ENCODE measurements at places on chromosomes 4 and X.

GRCh38 chrX:139798701-139799100 is 90.7 kb upstream of the MCF2 start:
- DNase-seq = no peak

DNA sequence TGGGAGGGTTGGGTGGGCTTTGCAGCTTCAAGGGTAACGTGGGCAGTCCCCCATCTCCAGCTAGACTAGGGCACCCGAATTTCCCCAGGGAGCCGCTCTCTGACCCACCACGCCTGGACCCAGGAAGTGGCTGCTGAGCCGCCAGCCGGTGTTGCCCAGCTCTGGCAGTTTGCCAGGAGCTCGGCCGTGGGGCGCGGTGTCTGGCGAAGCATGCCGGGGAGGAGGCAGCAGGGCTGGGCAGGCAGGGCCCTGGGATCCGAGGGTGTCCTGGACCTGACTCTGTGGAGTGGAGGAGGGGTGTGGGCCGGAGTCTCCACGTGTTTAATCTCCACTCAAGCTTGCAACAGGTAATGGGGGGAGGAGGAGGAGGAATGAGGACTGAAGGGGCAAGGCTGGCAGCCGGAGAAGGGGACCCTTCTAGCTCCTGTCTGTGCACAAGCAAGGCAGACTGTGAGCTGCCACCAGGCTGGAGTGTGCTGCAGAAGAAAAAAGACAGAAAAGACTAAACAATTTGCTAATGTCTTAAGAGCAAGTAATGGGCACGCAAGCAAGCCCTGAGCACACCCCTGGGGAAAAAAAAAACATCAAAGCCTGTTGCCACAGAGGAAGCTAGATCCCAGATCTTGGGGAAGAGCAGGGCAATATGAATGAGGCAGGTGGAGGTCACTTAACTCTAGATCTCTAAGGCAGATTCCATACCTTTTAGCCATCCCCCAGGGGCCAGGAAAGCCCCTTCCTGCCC is 2.4 kb downstream of the LONRF3 start:
- DNase-seq = peak; percentile 45

- DNase-seq = no peak
These were observed 328.8 kb downstream of the ADAM29 start for GRCh38 chr4:175246941-175247340.

DNA sequence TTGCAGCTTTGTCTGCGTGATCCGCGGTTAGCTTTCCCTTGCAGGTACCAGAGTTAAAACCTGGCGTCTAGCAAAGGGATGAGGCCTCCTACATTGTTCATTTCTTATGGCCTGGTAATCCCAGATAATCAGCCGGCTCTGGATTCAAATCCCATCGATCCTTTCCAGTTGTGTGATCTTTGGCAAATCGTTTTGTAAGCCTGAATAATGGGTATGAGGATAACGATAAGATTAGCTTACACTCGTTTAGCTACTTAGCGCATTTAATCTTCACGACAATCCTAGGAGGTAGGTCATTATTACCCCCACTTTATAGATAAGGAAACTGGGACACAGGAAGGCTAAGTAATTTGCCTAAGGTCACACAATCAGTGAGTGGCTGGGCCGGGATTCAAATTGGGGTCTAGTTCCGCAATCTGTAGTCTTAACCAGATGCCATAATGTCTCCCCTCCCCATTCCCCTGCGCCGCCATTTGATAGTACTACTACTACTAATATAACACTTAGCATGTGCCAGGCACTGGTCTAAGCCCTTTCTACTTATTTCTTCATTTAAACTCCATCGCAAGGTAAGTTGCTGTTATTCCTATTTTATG is 1.7 kb upstream of the UBA1 start:
- no peak for DNase-seq

DNA sequence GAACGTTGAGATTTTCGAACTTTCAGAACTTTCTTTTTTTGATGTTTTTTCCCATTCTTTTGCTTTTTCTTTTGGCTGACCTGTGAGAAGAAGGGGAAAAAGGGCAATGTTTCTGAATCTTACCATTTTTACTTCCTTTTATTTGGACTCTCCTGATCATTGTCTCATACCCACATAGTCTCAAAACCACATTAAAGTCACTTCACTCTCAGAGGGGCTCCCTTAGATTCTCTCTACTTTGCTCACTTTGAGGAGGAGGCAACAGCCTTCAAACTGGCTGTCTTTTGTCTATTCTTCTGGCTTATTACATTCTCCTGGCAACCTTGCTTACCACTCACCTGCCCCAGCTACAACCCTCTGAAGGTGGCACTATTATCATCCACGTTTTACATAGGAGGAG is 3.7 kb downstream of the CXCL9 start:
- no peak for DNase-seq

DNA sequence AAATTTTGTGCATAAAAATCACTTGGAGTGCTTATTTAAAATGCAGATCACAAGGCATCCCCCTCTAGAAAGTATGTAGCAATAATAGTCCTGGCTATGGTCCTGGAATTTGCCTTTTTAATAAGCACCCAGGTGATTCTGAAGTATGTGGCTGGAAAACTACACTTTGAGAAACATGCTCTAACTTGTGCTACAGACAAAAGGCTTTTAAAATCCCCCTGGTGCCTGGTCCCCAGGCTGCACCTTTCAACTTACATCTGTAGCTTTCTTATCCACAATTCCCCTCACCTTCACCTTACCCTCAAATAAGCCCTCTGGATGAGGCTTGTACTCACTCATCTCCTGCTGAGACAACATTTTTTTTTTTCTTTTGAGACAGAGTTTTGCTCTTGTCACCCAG is 21.1 kb downstream of the ART3 start:
- no peak for DNase-seq

GRCh38 chr4:185567381-185568376 is 32.4 kb upstream of the PDLIM3 start:
- no peak for DNase-seq

- peak; percentile 38 for DNase-seq
These were observed 128.5 kb downstream of the PRSS12 start for GRCh38 chr4:118224243-118224829.

DNA sequence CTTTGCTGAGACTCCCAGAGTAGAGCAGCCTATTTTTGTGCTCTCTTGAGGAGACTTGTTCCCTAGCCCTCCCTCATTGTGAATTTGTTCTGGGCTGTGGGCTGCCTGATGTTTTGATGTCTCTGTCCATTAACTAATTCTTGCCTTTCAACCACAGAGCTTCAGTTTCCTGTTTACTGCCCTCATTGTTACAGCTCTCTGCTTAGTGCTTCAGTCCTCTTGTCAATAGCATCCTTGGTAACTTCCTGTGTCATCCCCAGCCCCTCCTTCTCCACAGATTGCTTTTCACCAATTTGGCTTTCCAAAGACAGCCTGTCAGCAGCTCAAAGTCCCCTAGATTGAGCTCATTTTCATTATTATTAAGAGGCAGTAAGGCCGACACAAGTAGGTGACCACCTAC is 69.9 kb downstream of the COX7B2 start:
- DNase-seq = no peak

GRCh38 chr4:118884716-118885115 is 3.9 kb upstream of the SYNPO2 start:
- DNase-seq = no peak

GRCh38 chr4:121838136-121838535 is 14.5 kb upstream of the CCNA2 start:
- DNase-seq = no peak

GRCh38 chr4:100510551-100510950 is 7.3 kb downstream of the EMCN start:
- DNase-seq = no peak

DNA sequence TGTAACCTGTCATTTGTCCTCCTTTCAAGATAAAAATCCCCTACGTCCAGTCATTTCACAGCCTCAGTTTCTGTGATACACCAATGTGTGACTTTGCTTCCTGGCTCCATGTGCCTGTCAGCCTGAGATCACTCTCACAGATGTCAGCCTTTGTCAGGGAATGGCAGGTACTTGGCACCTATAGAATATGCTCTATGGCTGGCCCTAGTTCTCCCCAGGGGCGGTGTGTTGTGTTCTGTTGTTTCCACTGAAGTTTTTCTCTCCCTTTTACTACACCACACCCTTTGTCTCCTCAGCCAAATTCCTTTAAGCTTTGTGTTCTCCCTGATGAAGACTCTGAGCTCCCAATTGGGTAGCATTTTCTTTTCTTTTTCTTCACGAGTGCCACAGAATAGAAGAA is 81.7 kb downstream of the ALPK1 start:
- DNase-seq = no peak

DNA sequence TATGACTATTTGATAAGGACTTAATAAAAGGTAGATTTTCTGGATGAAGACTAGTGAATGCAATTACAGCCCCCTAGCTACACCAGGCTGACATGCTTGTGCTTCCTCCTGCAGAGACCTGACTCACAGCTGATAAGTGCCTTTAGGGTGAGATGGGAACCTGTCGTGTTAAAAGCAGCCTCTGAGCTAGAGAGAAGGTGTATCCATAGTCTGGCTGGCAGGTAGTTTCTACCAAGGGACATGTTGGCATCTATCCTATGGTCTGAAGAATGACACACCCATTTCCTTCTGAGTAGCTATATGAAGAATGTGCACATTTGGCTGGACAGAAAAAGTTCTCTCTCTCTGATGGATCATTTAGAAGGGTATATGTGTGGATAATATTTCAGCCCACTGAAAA is 64.1 kb downstream of the PARM1 start:
- no peak for DNase-seq

DNA sequence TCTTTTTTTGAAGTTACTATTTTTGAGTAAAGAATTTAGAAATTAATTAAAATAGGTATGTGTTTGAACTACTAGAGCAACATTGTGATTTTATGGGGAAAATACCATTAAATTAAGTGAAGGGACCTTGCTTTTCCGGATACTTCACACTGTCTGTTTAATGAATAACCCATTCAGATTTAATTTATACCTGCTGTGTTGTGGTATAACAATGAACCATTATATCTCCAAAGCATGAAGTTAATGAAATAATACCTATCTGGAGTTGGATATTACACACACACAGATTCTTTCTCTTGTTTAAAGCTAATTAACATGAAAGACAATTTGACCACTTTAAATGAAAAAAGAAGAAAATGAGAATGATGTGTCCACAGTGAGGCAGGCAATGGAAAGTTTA is 195.0 kb upstream of the GPRIN3 start:
- no peak for DNase-seq

- no peak for DNase-seq
These were observed 31.4 kb upstream of the FHL1 start for GRCh38 chrX:136115904-136116297.

DNA sequence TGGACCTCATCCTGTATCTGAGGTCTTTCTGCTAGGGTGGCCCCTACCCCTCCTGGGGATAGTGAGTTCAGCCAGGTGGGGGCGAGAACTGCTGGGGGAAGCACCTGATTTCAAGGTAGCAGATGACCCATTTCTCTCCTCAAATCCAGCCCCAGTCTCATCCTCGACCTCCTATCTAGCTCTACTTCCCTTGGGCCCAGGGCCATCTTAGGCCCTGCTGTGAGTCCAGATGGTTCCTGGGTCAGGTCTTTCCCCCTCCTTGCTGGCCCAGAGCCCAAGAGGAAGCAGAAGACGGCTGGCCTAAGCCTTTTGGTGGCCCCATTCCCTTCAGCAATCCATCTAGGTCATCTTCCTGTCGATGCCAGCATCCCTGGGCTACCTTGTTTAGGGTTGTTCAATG is 3.3 kb downstream of the CDK16 start:
- DNase-seq = no peak

DNA sequence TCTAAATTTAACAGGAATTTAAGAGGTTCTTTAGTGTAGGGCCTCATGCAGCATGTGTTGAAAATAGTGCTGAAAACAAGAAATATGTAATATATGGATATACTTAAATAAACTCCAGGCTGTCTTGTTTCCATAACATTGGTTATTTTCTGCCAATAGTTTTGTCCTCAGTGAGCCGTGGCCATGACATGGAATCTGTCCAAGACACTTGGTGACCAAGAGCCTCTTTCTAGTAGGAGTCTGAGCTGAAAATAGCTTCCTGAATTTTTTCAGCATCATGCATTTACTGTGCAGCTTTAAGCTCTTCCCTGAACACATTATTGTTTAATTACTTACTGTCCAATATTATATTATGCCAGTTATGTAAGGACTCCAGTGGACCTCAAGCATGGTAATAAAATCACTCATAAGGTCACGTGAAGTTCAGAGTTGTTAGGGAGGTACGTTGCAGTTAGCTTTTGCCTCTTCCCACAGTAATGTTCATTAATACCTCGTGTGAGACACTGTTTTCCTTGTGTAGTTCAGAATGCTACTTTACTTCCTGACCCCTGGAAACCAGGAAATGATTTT is 488.2 kb downstream of the GRID2 start:
- no peak for DNase-seq

DNA sequence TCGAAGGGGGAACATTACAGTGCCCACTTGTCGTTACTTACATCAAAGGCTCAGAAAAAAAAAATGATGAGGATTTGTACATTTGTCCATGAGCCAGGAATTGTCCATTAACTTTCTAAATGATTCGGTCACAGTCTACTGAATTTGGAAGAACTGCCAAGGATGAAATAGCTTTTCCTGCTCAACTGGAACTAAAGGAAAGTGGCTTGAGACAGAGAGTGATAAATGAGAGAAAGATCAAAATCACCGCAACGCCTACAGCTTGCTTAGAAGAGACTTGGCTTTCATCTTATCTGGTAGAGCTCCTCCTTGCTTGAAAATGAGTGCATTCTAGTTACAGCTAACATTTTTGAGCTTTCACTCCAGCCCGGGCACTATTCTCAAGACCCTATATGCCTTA is 55.5 kb upstream of the ADGRG2 start:
- DNase-seq = no peak

- DNase-seq = no peak
These were observed 11.1 kb downstream of the GTPBP6 start for GRCh38 chrX:307261-308111.

DNA sequence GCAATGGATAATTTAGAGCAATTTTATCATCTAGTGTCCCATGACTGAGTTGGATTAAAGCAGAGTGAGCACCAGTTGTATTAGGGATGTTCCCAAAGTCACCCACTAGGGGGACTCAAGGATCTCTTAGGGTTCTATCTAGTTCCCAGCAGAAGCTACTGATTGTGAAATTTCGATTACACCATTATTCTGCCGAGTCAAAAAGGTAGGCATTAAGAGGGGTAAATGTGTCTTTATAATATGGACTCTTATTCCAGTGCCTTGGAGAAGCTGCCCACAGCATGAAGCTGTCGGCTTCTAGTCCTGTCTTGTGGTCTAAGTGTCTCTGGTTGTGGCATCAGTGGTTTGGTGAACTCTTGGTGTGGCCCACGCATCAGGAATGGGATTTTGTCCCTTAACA is 53.3 kb downstream of the RGS12 start:
- peak; percentile 76 for DNase-seq

Data from D341Med (cell line).